T-helper 2 cell (primary cell): ENCODE measurements at places on chromosomes 2 and 18.

DNA sequence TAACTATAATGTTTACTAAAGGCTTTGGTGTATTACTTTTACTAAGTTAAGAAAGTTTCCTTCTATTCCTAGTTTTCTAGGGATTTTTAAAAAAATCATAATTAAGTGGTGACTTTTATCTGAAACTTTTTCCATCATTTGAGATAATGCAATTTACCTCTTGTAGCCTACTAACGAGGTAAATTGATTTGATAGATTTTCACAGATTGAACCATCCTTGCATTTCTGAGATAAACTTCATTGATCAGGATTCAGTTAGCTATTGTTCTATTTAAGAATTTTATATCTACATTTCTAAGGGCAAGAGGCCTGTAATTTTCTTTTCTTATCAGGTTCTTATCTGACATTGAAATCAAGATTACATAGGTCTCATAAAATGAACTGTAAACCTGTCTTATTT is 178.1 kb downstream of the MIB1 start:
- no peak for DNase-seq

GRCh38 chr18:46253498-46253897 is 149.3 kb downstream of the HAUS1 start:
- DNase-seq: no peak

GRCh38 chr2:21165350-21165749 is 41.6 kb downstream of the TDRD15 start:
- DNase-seq: no peak

DNA sequence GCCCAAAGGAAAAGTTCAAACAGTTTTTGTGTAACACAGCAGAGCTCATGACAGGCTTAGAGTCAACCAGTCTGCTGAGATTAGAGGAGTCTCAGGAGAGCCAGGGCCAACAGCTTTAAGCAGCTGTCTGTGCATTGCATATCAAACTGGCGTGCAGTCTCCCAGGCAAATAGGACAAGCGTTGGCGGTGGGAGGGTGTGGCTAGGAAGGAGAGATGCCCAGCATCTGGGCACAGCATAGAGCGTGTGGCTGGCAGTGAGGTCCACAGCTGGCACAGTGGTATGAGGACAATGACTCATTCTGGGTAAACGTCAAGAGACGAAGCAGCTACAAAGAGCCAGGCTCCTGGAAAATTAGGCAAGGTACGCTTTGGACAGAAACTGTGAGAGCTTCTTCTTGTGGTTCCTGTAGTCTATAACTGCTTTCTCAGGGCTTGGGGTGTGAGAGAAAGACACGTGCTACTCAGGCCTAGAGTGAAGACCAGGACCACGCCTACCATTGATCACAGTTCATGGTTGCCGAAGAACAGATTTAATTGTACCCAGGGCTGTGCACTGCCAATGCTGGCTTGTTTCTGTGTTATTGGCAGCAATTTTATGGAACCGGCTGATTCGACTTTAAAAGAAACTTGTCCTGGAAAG is 14.8 kb downstream of the ZAP70 start:
- DNase-seq: peak; percentile 36

DNA sequence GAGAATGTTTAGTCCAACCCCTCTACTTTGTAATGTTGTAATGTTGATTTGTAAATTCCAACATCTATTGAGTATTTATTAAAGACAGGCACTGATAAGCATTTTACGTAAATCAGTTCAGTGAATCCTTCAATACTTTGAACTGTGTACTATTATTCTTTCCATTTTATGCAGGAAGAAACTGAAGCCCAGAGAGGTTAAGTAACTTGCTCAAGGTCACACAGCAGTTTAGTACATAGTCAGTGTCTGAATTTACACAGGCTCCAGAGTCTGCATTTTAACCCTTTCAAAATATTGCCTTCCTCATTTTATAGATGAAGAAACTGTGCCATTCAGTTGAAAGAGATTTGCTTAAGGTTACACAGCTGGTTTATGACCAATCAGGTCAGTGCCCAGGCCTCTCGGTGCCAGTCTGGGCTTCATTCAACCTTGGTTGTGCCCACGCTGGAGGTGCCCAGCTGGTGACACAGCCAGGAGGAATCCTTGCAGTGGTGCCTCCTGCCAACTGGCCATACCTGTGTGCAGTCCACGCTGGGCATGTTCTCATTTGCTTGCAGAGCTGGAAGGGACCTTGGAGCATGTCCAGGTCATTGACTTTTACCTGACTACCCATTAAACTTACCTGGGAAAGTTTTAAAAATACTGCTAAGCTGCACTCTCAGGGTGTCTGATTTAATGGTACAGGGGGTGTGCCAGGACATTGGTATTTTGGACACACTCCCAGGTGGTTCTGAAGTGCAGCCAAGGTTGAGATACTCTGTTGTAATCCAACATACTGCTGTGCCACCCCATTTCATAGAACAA is 74.3 kb upstream of the CYRIA start:
- DNase-seq: no peak

GRCh38 chr2:241274127-241274526 is 41.3 kb downstream of the HDLBP start:
- DNase-seq: peak; percentile 13

- no peak for DNase-seq
These were observed 112.3 kb downstream of the LYPD1 start for GRCh38 chr2:132557694-132558093.

GRCh38 chr2:164066095-164066494 is 330.3 kb upstream of the FIGN start:
- DNase-seq: no peak

DNA sequence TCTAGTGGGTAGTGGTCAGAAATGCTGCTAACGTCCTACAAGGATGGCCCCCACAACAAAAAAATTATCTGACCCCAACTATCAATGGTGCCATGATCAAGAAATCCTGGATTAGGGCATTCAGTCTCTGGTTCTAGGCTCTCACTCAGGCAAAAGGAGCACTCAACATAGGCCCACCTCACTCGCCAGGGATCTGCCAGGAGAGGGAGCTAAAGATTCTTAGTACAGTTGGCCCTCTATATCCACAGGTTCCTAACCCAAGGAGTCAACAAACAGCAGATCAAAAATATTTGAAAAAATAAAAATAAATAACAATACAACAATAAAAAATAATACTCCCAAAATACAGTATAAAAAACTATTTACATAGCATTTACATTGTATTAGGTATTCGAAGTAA is 10.0 kb downstream of the SLC4A5 start:
- peak; percentile 34 for DNase-seq

DNA sequence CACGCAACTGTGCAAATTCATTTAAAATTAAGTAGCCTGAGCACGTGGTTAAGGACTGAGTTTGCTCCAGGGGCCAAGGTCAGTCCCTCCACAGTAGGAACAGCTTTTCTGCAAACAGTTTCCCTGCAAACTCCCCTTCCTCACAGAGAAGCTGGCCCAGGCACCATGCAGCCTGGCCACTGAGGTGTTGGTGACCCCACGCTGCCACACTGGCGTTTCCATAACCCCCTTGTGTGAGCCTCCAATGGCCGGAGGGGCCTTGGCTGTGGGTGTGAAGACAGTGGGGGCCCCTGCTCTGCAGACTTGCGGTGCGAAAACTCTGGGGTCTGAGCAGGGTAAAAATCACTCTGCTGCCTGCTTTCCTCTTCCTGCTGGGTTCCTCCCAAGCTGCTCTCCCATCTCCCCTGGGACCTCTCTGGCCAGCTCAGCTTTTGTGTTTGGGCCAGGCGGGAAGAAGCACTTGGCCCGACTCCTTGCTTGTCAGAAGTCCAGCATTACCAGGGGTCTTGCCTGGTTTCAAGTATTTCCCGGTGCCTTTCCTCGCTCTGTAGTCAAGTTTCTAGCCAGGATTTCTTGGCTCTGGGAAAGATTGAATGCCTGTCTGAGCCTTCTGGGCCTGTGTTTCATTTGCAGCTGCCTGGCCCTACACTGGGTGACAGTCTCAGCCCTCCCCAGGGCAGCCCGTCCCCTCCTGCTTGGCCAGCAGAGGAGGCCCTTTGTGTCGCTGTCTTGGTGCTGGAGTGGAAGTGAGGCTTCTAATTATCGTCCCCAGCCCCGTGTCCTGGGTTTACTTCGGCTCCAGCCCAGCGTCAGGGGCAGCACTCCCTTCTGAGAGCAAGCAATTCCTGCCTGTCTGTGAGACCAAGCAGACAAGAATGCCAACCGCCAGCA is 131.4 kb upstream of the SLC1A4 start:
- no peak for DNase-seq

DNA sequence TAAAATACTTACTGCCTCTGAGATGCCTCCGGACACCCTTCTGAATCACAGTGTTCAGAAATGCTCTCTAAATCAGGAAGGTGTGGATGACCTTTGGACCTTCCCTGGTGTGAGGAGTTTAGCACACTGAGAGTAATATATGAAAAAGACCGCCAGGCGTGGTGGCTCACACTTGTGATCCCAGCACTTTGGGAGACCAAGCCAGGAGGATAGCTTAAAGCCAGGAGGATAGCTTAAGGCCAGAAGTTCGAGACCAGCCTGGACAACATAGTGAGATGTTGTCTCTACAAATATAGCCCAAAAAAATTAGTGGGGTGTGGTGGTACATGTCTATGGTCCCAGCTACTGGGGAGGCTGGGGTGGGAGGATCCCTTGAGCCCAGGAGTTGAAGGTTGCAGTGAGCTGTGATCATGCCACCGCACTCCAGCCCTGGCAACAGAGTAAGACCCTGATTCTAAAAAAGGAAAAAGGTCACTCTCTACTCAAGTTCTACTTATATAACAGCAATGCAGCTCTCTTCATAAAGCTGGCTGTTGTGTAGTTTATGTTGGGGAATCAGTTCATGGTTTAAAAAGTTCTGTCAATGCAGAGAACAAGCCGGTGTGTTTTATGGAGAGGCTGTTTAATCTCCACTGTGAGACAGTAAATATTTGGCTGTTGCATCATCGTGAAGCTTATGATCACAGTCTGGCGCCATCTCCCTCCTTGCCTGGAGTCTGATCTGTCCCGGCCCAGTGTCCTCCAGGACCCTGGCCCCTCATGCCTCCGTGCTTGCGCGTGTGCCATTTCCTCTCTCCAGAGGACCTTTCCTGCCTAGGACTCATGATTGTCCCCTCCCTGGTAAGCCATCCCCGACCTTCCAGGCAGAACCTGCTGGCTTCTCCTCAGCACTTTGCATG is 184.5 kb downstream of the FAM210A start:
- DNase-seq: no peak

GRCh38 chr18:3855966-3856365 is 406.0 kb downstream of the TGIF1 start:
- no peak for DNase-seq

DNA sequence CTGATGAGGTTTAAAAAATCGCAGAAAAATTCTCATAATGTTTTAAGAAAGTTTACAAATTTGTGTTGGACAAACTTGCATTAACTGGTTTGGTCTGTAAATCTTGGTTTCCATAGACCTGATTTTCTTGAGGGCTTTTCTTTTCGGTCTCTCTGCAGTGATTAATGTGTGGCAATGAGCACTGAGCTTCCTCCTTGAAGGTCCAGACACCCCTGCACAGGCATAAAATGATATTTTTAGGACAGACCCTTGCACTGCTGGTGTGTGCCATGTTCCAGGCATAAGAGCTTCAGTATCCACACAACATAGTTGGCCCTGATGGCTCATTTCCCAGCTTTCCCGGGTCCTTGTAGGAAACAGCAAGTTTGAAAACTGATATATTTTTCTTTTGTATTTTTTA is 33.7 kb downstream of the MRPL33 start:
- DNase-seq: no peak

DNA sequence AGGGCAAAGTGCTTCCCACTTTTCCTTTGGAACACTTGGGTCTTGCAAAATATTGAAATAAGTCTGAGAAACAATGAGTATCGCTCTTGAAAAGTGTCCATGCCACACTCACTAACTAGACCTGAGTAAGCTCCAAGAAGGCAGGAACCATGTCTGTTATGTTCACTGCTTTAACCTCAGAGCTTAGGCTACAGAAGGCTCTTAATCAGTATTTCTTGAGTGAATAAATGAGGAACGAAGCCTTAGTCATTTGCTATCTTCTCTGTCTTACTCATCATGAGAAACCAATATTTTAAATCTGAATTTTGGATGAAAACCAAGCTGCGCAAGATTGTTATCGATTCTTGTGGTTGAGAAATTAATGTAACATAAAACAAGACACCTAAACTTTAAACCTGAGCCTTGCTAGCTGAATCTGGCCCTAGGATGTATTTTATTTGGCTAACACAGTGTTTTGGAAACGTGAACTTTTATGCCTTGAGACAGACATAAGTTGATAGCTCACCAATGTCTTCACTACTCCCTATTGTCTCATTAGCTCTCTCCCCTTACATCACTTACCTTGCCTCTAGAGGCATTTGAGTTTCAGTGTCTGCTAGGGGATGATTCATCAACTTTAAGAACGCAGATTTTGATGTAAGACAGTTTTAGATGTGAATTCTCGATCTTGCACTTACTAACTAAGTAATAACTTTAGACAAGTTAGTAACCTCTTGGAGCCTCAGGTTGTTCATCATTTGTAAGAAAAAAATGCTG is 392.8 kb upstream of the MEIS1 start:
- no peak for DNase-seq

DNA sequence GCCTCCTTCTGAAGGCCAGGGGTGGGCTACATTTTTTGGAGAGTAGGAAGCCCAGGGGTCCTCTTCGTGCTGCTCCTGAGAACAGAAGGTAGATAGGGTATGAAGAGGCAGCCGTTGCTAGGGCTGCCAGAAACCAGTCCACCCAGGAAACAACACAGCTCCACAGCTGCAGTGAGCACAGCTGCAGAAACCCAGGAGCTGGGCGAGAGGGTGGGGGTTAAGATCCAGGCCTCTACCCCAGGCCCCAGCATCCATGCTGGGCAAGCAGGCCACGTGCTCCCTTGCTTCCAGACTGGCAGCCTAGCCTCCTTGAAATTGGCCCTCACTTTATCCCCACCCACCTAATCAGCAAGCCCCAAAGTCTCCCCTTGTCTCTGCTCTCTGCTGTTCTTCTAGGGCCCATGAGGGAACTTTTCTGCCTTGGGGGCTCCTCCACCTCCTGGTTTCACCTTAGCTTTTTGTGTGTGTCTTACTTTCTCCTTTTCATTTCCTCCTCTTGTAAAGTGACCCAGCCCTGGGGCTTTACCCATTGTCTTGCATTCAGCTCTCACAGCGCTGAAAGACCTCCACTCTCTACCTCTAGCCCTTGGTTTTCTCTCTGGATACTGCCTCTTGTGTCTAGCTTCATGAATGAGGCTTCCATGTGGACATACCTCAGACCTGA is 30.7 kb downstream of the STON1 start:
- DNase-seq: no peak

DNA sequence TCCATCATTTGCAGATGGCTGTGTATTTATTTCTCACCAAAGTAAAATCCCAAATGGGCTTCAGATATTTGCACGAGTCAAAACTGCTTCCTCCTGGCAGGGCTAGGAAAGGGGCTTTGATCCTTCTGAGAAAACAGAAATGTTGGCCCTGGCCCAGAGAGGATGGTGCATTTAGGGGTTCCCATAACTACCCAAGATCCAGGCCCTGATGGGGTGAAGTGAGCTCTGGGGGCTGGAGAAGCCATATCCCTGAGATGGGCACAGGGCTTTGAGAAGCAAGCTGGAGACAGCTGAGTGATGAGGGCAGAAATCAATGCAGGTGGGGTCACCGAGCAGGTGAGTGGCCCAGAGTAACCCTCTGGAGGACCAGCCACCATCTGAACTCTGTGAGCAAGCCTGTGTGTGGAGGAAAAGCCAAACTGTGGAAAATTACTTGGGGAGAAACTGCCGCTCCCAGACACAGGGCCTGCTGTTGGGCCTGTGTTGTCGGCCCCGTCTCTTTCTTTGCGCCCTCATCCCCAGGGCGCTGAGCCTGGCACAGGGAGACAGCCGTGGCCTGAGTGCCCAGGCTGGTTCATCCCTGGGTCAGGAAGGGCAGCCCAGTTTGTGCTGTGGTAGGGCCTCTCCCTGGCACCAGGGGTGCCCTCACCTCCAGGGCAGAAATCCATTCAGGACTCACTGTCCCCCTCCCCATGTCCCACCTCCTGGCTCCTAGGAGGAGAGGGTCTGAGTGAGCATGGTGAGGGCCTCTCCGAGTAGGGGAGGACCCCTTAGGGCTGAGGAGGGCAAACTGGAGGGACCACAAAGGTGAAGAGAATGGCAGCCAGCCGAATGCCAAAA is 167.8 kb upstream of the HAAO start:
- no peak for DNase-seq
